ENCODE measurements at places on chromosomes 2 and 18.

DNA sequence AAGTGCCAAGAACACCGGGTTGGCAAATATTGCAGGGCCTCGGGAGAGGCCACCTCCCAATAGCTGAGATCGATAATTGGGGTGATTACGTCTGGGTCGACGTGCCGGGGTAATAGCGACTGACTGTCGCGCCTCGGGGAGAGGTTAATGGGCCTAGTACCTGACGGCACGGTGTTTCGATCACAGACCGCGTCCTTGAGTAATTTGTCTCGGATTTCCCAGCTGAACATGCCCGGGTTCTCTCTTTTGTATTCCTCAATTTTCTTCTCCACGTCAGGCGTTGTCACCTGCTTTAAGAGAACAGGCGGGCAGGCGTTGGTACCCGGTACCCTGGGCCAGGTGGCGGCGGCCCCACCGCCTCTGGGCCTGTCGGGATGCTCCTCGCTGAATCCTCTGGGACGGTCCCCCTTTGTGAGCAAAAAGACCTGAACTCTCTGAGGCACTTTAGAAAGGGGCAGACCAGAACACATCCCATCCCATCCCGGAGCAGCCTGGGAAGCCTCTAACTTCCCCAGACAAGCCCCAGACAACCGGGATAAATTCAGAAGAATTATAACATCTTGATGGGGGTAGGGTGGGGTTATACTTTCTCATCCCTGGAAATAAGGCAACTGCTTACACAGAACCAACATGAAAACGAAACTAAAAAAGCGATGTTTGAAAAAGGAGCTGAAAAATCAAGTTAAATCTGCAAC, 3.3 kb downstream of the PAX3 start:
- H3K4me3 ChIP-seq: peak overlapping the region; percentile 82
- peaks cover 43% of the 10 kb centered on the region for H3K4me1 ChIP-seq
- peaks cover 99% of the 10 kb centered on the region for H3K27me3 ChIP-seq
- peak overlapping the region; percentile 82 for H3K27ac ChIP-seq
- no peak for DNase-seq

GRCh38 chr2:218387369-218388194, 5.5 kb downstream of the SLC11A1 start:
- DNase-seq: no peak
- peak overlapping the region; percentile 32 for H3K4me3 ChIP-seq
- no peak overlapping the region for H3K27ac ChIP-seq
- H3K27me3 ChIP-seq: peaks cover 6% of the 10 kb centered on the region
- H3K4me1 ChIP-seq: peaks cover 4% of the 10 kb centered on the region

- no peaks in the 10 kb centered on the region for H3K27me3 ChIP-seq
- no peaks in the 10 kb centered on the region for H3K36me3 ChIP-seq
- no peak overlapping the region for H3K27ac ChIP-seq
- no peak for DNase-seq
Observed at GRCh38 chr2:174929786-174930185, 75.4 kb downstream of the CHN1 start.

GRCh38 chr18:42190643-42191042, 235.6 kb downstream of the PIK3C3 start:
- H3K4me1 ChIP-seq: no peaks in the 10 kb centered on the region
- no peaks in the 10 kb centered on the region for H3K27me3 ChIP-seq
- H3K27ac ChIP-seq: no peak overlapping the region
- H3K36me3 ChIP-seq: peaks cover 2% of the 10 kb centered on the region
- H3K4me3 ChIP-seq: no peak overlapping the region

DNA sequence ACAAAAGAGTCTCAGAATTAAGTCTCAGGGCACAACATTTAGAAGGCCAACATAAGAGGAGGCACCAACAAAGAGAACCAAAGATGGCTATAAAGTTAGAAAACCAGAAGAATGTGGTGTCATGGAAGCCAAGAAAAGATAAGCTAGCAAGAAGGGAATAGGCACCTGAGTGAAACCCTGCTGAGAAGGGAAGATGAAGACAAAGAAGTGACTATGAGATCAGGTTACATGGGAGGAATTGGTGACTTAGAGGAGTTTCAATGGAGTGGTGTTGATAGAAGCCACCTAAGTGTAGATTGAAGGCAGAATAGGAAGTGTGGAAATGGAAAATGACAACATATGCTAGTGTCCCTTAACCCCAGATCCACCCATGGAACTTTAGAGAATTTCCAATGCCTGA, 327.6 kb upstream of the KCNJ3 start:
- H3K4me1 ChIP-seq: no peaks in the 10 kb centered on the region
- DNase-seq: no peak
- no peaks in the 10 kb centered on the region for H3K27me3 ChIP-seq
- no peak overlapping the region for H3K4me3 ChIP-seq
- no peak overlapping the region for H3K27ac ChIP-seq

DNA sequence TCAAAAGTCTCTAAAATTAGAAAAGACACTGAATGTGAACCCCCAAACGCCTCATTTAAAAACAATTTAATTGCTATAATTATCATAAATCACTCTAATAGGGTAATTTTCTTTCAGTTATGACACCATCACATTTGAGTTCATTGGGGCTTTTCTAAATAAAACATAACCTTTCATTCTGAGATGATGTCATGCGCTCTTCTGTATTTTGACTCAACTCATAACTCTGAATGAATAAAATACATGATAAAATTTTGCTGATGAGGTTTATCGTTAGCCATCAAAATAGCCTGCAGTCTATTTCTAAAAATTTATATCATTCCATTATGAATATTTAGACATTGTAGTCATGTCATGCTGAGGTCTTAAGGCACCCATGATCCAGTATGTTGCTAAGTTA, 1099.7 kb downstream of the SUCLG1 start:
- H3K27me3 ChIP-seq: no peaks in the 10 kb centered on the region
- H3K4me3 ChIP-seq: no peak overlapping the region
- no peak for DNase-seq
- H3K36me3 ChIP-seq: no peaks in the 10 kb centered on the region

DNA sequence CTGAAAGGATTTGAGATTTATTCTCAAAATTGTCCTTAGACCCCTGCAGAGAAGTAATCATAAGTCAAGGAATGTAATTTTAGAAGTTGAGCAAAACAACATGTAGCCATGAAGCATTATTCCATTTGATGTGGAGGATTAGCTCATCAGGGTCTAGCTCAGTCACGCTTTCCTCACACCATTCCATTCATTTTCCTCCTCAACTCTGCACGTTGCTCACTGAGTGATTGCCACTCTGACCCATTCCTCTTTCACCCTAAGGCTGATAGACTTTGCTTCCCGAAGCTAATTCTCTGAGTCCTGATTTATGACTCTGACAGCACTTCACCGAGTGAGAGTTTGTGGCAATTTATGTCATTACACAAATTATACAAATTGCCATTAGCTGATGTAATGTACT, 820.6 kb upstream of the PIK3C3 start:
- no peak for DNase-seq
- no peak overlapping the region for H3K4me3 ChIP-seq
- no peaks in the 10 kb centered on the region for H3K27me3 ChIP-seq
- H3K4me1 ChIP-seq: no peaks in the 10 kb centered on the region
- H3K27ac ChIP-seq: no peak overlapping the region

DNA sequence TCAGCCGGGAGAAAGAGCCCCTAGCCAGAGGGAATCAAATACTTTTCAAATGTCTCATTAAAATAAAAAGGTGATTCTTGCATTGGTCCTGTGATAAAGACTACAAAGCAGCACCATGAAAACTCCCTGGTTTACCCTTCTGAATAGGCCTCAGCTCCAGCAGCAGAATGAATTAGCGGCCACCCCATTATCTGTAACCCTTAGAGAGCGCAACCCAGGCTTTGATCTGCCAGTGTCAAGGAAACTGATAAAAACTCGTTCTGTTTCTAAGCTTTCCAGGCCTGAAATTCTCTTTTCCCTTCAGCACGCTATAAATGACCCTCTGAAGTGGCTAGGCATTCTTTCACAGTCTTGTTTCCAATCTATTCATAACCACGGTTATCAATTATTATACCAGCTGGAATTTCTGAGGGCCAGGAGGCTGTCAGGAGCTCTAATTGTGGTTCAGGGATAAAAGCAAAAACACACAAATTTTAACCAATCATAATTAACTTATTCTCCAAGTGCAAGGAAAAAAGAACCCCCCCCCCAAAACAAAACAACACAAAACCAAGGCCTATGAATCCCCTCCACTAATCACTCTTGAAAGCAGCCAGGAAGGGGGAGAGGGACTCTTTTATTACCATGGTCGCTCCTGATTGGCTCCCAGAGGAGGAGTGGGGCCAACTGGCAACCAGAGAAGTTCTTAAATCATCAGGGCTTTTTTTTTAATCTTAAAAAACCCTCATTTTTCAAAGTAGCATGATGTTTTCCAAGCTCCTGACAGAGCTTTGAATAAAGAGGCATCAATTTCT, 258.9 kb downstream of the CYRIA start:
- H3K27ac ChIP-seq: no peak overlapping the region
- H3K4me1 ChIP-seq: no peaks in the 10 kb centered on the region
- peaks cover 7% of the 10 kb centered on the region for H3K27me3 ChIP-seq
- H3K4me3 ChIP-seq: no peak overlapping the region
- H3K36me3 ChIP-seq: no peaks in the 10 kb centered on the region

- no peaks in the 10 kb centered on the region for H3K36me3 ChIP-seq
- H3K4me3 ChIP-seq: no peak overlapping the region
- no peaks in the 10 kb centered on the region for H3K4me1 ChIP-seq
- no peak overlapping the region for H3K27ac ChIP-seq
- DNase-seq: no peak
Observed at GRCh38 chr2:209145941-209146681, 277.7 kb upstream of the MAP2 start.

- H3K4me1 ChIP-seq: no peaks in the 10 kb centered on the region
- no peak overlapping the region for H3K27ac ChIP-seq
- peaks cover 1% of the 10 kb centered on the region for H3K36me3 ChIP-seq
- no peak overlapping the region for H3K4me3 ChIP-seq
- no peak for DNase-seq
- no peaks in the 10 kb centered on the region for H3K27me3 ChIP-seq
Observed at GRCh38 chr2:233486357-233486756, 80.2 kb downstream of the USP40 start.

DNA sequence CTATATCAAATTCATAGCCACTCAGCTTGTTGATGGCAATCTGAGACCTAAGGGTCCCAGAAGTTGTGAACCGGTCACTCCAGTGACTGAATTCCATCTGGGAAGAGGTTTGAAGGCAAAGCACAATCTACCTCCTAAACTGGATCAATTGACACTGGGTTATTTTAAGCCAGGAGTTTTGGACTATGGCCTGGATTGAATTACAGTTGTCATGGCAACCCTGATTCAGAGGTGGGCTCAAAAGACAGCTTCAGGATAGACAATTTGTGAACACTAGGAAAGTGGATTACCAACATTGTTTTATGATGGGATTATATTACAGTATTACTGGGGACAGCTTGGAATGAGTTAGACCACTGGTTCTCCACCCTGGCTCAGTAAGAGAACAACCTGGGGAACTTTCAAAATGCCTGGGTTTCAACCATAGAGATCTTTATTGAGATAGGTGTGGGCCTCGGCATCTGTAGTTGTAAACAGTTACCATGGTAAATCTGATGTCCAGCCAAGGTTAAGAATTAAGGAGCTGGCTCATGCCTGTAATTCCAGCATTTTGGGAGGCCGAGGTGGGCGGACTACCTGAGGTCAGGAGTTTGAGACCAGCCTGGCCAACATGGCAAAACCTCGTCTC, 58.8 kb downstream of the MFSD6 start:
- no peak overlapping the region for H3K27ac ChIP-seq
- DNase-seq: no peak
- peaks cover 50% of the 10 kb centered on the region for H3K4me1 ChIP-seq
- no peaks in the 10 kb centered on the region for H3K27me3 ChIP-seq

- peaks cover 78% of the 10 kb centered on the region for H3K27me3 ChIP-seq
- H3K36me3 ChIP-seq: no peaks in the 10 kb centered on the region
- H3K4me3 ChIP-seq: no peak overlapping the region
- H3K4me1 ChIP-seq: no peaks in the 10 kb centered on the region
- no peak for DNase-seq
Observed at GRCh38 chr18:50558948-50559751, 737 bp upstream of the MAPK4 start.

- no peaks in the 10 kb centered on the region for H3K36me3 ChIP-seq
- no peak for DNase-seq
- H3K27me3 ChIP-seq: no peaks in the 10 kb centered on the region
- no peak overlapping the region for H3K27ac ChIP-seq
Observed at GRCh38 chr2:148451046-148451445, 193.5 kb upstream of the EPC2 start.

DNA sequence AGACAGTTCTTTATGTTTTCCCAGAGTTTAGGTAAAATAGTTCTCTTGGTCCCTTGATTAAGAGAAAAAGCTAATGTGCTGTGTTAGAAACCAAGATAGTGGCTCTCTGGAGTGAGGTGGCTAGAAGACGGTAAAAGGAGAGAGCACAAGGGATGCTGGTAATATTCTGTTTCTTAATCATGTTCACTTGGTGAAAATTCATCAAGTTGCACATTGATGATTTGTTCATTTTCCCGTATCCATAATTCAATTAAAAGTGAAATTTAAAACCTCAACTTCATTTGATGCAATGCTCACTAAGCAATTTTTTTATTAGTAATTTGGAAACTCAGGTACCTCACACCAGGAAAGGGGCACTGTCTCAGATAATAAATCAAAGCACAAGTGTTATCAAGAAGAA, 113.8 kb downstream of the NBAS start:
- H3K4me3 ChIP-seq: no peak overlapping the region
- DNase-seq: no peak
- H3K27ac ChIP-seq: no peak overlapping the region
- no peaks in the 10 kb centered on the region for H3K27me3 ChIP-seq
- no peaks in the 10 kb centered on the region for H3K4me1 ChIP-seq
- peaks cover 17% of the 10 kb centered on the region for H3K36me3 ChIP-seq

GRCh38 chr2:234027641-234028040, 22.9 kb upstream of the SPP2 start:
- no peak overlapping the region for H3K4me3 ChIP-seq
- H3K4me1 ChIP-seq: peaks cover 31% of the 10 kb centered on the region
- H3K36me3 ChIP-seq: no peaks in the 10 kb centered on the region
- no peak overlapping the region for H3K27ac ChIP-seq

GRCh38 chr2:108215794-108216211, 24.0 kb upstream of the SULT1C3 start:
- no peak for DNase-seq
- H3K36me3 ChIP-seq: no peaks in the 10 kb centered on the region
- H3K4me1 ChIP-seq: no peaks in the 10 kb centered on the region
- no peak overlapping the region for H3K27ac ChIP-seq
- no peak overlapping the region for H3K4me3 ChIP-seq

- DNase-seq: no peak
- no peaks in the 10 kb centered on the region for H3K4me1 ChIP-seq
- no peak overlapping the region for H3K4me3 ChIP-seq
- no peaks in the 10 kb centered on the region for H3K36me3 ChIP-seq
- no peak overlapping the region for H3K27ac ChIP-seq
Observed at GRCh38 chr2:189608170-189608569, 27.6 kb upstream of the SLC40A1 start.

- H3K4me3 ChIP-seq: no peak overlapping the region
- no peaks in the 10 kb centered on the region for H3K36me3 ChIP-seq
- DNase-seq: no peak
- H3K4me1 ChIP-seq: no peaks in the 10 kb centered on the region
- no peak overlapping the region for H3K27ac ChIP-seq
- H3K27me3 ChIP-seq: peaks cover 7% of the 10 kb centered on the region
Observed at GRCh38 chr2:138640921-138641676, 139.1 kb downstream of the NXPH2 start.

- H3K4me1 ChIP-seq: peaks cover 28% of the 10 kb centered on the region
- H3K36me3 ChIP-seq: no peaks in the 10 kb centered on the region
- DNase-seq: no peak
- H3K27ac ChIP-seq: no peak overlapping the region
Observed at GRCh38 chr2:12440731-12441130, 276.0 kb upstream of the TRIB2 start.

Data from activated T-cell treated with anti-CD3 and anti-CD28 coated beads, Interleukin-2, amount 50 U/mL, for 72 hours (primary cell).